ENCODE measurements at places on chromosomes 16 and 17.

GRCh38 chr16:3951861-3952736 lies 71.6 kb upstream of the CREBBP start:
- no peak for DNase-seq

GRCh38 chr17:68319410-68320162 lies 28.3 kb downstream of the ARSG start:
- DNase-seq, result no peak

- DNase-seq, result no peak
Observed at GRCh38 chr17:28372203-28372944, 880 bp downstream of the SARM1 start.

DNA sequence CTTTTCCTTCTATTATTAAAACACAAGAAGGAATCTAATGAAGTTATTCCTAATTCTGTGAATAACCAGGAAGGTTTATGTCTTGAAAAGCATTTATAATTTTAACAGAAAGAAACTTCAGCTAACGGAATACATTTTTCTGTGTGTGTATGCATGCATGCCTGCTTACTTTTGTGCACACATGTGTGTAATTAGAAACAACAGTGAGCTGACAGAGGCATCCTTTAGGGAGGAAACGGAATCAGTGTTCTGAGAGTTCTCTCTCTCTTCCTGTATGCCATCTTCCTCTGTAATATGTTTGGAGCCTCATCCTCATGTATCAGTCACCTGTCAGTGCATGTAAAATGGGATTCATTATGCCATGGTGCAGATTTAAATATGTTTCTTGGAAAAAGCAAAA lies 107.0 kb downstream of the MAP2K4 start:
- no peak for DNase-seq

DNA sequence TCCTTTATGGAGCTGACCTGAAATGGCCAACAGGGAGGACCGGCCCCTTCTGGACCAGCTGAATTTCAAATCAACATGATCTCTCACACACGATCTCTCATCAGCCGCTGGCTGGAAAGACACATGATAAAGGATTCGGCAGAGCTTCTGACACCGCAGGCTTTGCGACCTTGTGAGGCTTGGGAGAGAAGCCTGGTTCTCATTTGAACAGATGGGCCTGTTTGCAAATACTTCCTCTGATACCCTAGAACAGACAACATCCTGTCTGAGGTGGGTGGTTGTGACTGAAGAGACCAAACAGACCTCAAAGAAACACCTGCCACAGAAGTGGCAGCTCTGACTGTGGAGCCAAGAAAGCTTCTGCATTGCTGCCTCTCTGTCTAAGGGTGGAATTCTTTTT lies 77.9 kb upstream of the SDK2 start:
- no peak for DNase-seq

DNA sequence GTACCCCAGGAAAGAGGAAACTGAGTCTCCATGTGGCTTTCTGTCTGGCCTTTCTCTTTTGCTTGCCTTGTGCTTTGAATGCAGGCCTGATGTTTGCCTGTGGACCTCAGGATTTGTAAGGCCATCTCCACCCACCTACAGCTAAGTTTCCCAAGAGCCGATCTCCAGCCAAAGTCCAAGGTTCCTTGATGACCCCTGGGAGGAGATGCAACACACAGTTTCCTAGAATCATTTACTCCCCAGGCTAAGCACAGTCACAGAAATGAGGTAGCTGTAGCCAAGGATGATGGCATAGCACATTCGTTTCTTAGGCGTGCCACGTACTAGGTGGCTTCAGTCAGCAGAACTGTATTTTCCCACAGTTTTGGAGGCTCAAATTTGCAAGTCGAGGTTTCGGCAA lies 595.4 kb downstream of the MAF start:
- no peak for DNase-seq

GRCh38 chr16:57972306-57972705 lies 1.4 kb upstream of the CNGB1 start:
- DNase-seq, result no peak

GRCh38 chr17:227078-227945 lies 45.9 kb upstream of the DOC2B start:
- no peak for DNase-seq

- DNase-seq, result no peak
Observed at GRCh38 chr17:17565471-17566339, 25.8 kb downstream of the PEMT start.

DNA sequence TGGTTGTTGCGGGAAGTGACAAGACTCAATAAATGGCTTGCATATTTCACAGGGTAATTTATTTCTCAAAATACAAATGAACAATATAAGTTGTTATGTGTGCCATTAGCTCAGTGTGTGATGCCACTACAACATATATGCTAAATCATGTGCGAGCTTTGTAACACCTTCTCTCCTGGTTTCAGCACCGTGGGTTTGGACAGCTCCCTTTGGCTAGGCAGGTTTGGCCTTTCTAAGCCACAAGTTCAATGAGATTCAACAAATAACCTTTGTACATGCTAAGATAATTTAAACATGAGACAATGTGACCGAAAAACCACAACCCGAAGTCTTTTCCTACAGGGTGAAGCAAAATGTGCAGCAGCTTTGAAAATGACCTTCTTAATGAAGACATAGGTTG lies 563.9 kb downstream of the TMEM114 start:
- DNase-seq, result no peak

DNA sequence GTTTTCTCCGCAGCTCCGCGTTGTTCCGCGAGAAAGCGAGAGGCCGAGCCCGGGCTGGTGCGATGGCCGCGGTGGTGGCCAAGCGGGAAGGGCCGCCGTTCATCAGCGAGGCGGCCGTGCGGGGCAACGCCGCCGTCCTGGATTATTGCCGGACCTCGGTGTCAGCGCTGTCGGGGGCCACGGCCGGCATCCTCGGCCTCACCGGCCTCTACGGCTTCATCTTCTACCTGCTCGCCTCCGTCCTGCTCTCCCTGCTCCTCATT lies 404 bp downstream of the EMC6 start:
- no peak for DNase-seq

DNA sequence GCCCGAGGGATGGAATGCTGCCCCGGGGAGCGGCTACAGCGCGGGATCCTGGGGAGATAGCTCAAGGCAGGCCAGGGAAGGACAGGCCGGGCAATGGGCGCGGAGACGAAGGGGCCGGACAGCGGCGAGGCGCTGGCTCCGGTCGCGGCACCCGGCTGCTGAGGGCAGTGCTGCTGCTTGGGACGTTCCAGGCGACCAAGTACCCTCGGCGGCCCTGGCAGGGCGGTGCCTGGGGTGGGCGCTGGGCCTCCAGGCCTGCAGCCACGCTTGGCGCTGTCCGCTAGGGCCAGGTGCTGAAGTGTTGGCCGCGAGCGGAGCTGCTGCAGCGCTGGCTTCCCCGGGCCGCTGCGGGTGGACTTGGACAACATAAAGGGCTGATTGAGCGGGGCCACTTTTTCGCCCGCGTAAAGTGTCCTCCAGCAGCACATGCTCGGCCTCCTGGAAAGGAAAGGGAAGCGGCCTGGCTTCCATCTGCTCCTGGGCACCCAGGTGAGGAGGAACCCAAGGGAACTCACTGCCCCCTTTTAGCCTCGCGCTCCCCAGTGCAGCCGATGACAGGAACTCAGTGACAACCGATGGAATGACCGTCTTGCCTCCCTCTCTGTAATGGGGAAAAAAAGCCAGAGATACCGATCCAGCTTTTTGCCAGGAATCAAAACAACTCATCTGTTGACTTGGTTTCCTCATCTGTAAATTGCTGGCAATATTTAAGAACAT lies 23.7 kb downstream of the CLEC3A start:
- DNase-seq, result no peak

Measured in stimulated activated naive CD4-positive, alpha-beta T cell treated with Interleukin-2 at 50 U/mL for 16 hours (primary cell).